ENCODE measurements at places on chromosomes 7 and 10.

- no peak for DNase-seq
These were observed 46.3 kb downstream of the VPS41 start for GRCh38 chr7:38862666-38863065.

DNA sequence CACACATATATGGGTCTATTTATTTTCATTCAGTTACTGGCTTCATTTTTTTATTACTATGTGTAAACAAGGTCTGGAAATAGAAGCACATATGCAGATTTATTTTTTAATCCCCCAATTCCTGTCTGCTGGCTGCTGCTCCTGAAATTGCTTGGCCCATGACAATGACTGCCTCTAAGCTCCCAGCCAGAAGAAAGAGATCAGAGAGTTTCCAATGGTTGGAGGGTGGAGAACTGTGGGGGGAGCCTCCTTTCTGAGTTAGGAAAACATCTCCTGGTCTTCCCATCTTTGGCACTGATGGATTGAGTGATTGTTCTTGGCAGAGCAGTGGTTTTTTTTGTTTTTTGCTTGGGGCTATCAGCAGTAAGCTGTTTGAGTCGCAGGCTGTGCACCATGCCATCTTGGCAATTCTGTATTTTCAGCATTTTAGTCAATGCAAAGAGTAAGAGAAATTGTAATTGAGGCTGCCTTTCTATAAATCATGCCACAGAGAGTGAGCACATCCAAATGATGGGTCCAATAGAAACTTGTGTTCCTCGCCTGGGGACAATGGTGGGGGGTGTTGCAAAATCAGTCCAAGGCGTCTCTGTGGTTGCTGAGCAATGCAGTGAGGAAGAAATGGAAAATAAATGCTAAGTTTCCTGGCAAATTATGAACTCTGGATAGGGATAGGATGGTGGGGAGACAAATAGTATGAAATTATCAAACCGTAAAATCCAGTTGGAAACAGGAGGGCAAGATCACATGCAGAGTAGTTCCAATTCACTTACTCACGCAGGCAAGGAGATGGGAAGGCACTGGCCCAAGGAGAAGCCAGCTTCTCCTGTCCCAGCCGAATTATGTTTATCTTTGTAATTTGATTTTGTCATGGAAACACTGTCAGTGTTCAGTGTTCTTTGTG, 382.4 kb downstream of the SORCS3 start:
- DNase-seq, result no peak

DNA sequence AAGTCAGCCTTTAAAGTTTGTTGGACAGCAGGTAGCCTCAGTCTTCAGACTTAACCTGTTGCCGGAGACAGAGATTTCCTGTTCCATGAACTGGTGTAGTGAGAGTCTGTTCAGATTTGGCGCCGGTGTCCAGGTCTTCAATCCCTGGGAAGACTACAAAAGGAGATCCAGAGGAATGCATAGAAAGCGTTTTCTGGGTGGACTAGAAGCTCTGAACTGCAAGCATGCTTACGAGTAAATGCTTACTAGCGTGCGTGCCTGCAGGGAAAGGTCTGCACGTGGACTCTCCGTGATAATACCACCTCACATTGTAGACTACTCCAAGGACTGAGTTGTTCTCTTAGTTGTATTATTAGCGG, 878 bp downstream of the GLRX3 start:
- no peak for DNase-seq

- no peak for DNase-seq
These were observed 177.3 kb upstream of the TNS3 start for GRCh38 chr7:47759056-47759706.

- no peak for DNase-seq
These were observed 82.3 kb upstream of the GTF2I start for GRCh38 chr7:74575083-74575784.

DNA sequence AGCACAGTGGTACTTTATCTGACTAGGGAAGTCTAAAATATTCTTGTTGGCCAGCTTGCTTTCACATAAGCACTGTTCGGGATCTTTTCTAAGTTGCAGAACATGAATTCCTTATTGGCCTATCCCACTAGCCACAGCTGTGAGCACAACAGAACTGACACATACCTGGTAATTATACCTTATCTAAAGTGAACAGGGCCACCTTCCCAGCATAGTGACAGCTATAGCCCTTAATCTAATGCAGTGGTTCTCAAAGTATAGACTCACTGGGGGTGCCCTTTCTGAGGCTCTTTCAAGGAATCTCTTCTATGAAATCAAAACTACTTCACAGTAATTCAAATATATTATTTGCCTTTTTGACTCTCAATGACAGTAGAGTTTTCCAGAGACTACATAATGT, 184.7 kb upstream of the KAT6B start:
- no peak for DNase-seq
